ENCODE measurements at places on chromosomes 1 and 21. TPM values are rescaled to one million over a fixed set of nuclear protein-coding genes. Genes with fewer than 3 reads are reported as not detected.

The ARHGEF10L gene
- 2.0 TPM for polyA plus RNA-seq

The ADCY10 gene
- not detected for polyA plus RNA-seq

The MTMR11 gene
- polyA plus RNA-seq, result 0.91 TPM

The SPATA46 gene
- polyA plus RNA-seq, result not detected

The NT5C1A gene
- polyA plus RNA-seq, result not detected

The TNFRSF4 gene
- polyA plus RNA-seq, result 1.9 TPM

The OR2M3 gene
- not detected for polyA plus RNA-seq

The SNRNP40 gene
- polyA plus RNA-seq, result 31.7 TPM

The FTCD gene
- polyA plus RNA-seq, result 1.1 TPM

- no peak overlapping the region for H3K27ac ChIP-seq
- H3K4me3 ChIP-seq, result no peak overlapping the region
- no peaks in the 10 kb centered on the region for H3K36me3 ChIP-seq
- no peaks in the 10 kb centered on the region for H3K4me1 ChIP-seq
These were observed 171.4 kb downstream of the TGFB2 start for GRCh38 chr1:218516526-218516925.

DNA sequence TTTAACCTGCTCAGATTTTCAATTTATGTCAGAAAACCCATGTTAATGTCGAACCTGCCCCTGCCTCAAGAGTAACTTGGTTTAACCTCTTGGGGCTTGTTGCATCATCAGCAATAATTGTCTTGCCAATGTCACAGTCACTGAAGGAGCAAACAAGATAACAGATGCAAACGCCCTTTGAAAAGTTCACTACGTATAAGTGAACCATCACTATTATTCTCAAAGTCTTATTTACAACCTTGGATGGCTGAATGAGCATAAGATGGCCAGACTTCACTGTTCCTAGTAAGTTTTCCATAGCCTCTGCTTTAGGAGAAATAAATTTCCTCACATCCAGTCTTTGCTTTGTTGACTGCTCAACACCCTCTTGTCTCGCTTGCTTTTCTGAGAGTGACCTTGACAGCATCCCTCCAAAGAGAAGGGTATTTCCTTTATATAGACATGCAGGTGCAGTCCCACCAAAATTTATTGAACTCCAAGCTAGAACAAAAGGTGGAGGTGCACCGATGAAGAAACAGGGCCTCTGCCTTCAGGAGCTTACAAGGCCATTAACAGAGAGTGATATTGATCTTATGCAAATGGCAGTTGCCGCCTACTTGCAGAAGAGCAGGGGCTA, 749 bp upstream of the LRIG2 start:
- H3K27me3 ChIP-seq, result no peaks in the 10 kb centered on the region
- peaks cover 18% of the 10 kb centered on the region for H3K4me1 ChIP-seq
- peak overlapping the region; percentile 77 for H3K27ac ChIP-seq
- H3K36me3 ChIP-seq, result peaks cover 1% of the 10 kb centered on the region

DNA sequence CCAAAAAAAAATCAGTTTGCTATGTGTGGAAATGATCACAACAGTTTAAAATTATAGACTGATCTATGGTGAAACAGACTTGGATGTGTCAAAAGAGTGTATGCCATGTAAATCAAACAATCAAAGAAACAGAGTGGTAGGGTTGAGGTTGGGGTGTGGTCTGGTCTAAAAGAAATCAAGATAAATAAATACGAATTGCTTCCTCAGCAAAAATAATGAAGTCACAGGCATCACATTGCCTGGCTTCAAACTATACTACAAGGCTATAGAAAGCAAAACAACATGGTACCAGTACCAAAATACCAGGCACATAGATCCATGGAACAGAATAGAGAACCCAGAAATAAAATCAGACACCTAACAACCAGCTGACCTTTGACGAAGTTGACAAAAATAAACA, 1796.9 kb downstream of the NCAM2 start:
- no peaks in the 10 kb centered on the region for H3K4me1 ChIP-seq
- no peaks in the 10 kb centered on the region for H3K36me3 ChIP-seq
- DNase-seq, result no peak
- H3K27ac ChIP-seq, result no peak overlapping the region
- no peak overlapping the region for H3K4me3 ChIP-seq

- H3K36me3 ChIP-seq, result peaks cover 4% of the 10 kb centered on the region
- DNase-seq, result peak; percentile 46
- no peak overlapping the region for H3K4me3 ChIP-seq
- no peaks in the 10 kb centered on the region for H3K27me3 ChIP-seq
These were observed 87.2 kb downstream of the VAV3 start for GRCh38 chr1:107877745-107878144.

- H3K27me3 ChIP-seq, result no peaks in the 10 kb centered on the region
- H3K27ac ChIP-seq, result no peak overlapping the region
- H3K4me1 ChIP-seq, result peaks cover 16% of the 10 kb centered on the region
- no peaks in the 10 kb centered on the region for H3K36me3 ChIP-seq
These were observed 455.2 kb downstream of the PTPRU start for GRCh38 chr1:29691499-29691898.

DNA sequence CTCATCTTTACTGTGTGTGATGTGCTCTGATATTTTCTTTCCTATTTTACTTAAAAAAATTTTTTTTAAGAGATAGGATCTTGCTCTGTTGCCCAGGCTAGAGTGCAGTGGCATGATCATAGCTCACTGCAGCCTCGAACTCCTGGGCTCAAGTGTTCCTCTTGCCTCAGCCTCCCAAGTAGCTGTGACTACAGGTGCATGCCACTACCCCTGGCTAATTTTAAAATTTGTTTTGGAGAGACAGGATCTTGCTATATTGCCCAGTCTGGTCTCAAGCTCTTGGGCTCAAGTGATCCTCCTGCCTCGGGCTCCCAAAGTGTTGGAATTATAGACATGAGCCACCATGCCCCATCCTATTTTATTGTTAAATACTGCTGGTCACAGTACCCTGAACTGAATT, 67.4 kb downstream of the FOXD2 start:
- H3K4me1 ChIP-seq, result peaks cover 18% of the 10 kb centered on the region
- no peak overlapping the region for H3K27ac ChIP-seq
- no peak for DNase-seq
- H3K4me3 ChIP-seq, result no peak overlapping the region
- H3K27me3 ChIP-seq, result peaks cover 27% of the 10 kb centered on the region

- H3K4me1 ChIP-seq, result peaks cover 9% of the 10 kb centered on the region
- no peaks in the 10 kb centered on the region for H3K27me3 ChIP-seq
- H3K36me3 ChIP-seq, result no peaks in the 10 kb centered on the region
- no peak overlapping the region for H3K4me3 ChIP-seq
- no peak overlapping the region for H3K27ac ChIP-seq
These were observed 17.4 kb downstream of the ATP1A4 start for GRCh38 chr1:160168609-160169369.

GRCh38 chr21:30468900-30469714, 11.1 kb downstream of the KRTAP19-1 start:
- no peaks in the 10 kb centered on the region for H3K4me1 ChIP-seq
- no peak overlapping the region for H3K4me3 ChIP-seq
- no peak overlapping the region for H3K27ac ChIP-seq
- H3K27me3 ChIP-seq, result no peaks in the 10 kb centered on the region

DNA sequence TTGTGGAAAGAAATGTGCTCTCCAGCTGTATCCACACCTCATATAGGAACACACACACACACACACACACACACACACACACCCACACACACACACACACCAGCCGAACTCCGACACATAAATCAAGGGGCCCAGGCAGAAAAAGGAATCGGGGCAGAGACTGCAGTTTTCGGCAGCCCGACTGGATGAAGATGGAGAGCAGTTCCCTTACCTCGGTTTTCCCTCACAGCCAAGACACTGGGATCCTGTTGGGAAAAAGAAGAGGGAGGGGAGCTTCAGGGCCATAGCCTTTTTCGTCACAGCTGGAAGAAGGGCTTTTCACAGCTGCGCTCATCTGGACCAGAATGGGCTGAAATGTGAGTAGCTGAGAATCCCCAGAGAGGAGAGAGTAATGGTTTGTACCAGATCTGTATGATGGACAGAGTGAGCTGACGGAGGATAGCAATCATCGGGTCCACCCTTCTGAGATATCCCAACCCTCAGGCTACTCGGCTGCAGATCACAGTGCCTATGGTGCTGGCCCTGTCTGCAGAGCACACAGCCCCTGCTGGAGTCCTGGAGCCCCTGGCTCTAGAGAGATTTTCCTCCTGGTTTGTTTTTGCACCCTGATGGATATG, 37.7 kb downstream of the PIK3C2B start:
- no peaks in the 10 kb centered on the region for H3K27me3 ChIP-seq
- H3K4me1 ChIP-seq, result peaks cover 81% of the 10 kb centered on the region
- no peak overlapping the region for H3K27ac ChIP-seq
- H3K36me3 ChIP-seq, result peaks cover 1% of the 10 kb centered on the region
- H3K4me3 ChIP-seq, result no peak overlapping the region
- no peak for DNase-seq

DNA sequence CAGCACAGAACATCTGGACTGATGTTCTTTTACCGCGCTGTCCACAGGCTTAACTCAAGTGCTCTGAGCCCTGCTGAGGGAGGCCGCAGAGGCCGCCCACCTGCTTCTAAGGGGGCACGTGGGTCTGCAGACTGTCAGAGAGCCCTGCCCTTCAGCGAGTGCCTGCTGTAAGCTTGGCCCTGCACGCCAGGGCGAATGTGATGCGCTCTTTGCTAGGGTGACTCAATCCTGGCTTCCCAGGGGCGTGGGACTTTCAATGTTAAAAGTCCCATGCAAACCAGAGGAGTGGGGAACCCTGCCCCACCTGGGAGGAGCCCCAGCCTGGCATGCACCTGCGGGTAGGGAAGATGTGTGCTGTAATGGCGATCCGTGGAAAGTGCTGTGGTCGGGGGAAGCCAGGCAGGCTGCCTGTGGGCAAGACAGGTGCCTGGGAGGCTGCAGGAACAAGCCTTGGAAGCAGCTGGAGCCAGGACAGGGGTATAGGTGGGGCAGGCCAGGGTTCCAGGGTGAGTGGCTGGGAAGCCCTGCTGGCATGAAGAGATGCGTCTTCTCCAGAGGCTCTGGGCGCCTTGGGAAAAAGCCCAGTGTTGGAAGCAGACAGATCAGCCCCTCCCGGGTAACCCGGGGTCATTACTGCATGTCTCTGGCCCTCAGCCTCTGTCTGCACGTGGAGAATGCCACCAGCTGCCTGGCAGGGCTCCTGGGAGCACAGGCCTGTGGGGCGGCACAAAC, 594 bp upstream of the PANK4 start:
- peaks cover 4% of the 10 kb centered on the region for H3K36me3 ChIP-seq
- H3K4me1 ChIP-seq, result peaks cover 46% of the 10 kb centered on the region
- H3K27ac ChIP-seq, result no peak overlapping the region
- DNase-seq, result no peak

- peaks cover 3% of the 10 kb centered on the region for H3K4me1 ChIP-seq
- H3K36me3 ChIP-seq, result peaks cover 8% of the 10 kb centered on the region
- H3K27ac ChIP-seq, result no peak overlapping the region
- H3K4me3 ChIP-seq, result no peak overlapping the region
- DNase-seq, result no peak
These were observed 19.9 kb downstream of the RPL5 start for GRCh38 chr1:92851729-92852128.

DNA sequence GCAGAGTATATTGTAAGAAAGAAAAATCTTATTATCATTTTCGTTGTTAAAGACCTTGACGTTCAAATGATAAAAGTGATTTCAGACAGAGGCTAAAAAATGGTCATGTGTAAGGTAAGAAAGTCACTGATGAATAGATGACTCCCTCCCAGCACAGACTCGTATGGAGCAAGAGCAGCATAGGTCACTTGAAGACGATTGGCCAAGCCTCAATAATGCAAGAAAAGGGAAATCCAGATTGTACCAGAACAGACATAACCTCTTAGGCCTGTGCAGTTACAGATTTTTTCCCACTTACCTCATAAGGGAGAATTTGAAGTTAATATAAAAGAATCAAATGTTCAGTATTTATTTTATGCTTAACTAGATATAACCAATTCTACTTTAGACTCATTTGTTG, 16.3 kb upstream of the OLFML2B start:
- no peaks in the 10 kb centered on the region for H3K27me3 ChIP-seq
- no peaks in the 10 kb centered on the region for H3K4me1 ChIP-seq
- no peak overlapping the region for H3K27ac ChIP-seq
- no peak overlapping the region for H3K4me3 ChIP-seq
- DNase-seq, result no peak

- H3K27ac ChIP-seq, result no peak overlapping the region
- DNase-seq, result peak; percentile 25
- H3K36me3 ChIP-seq, result no peaks in the 10 kb centered on the region
These were observed 158.5 kb upstream of the FGGY start for GRCh38 chr1:59138402-59138801.

DNA sequence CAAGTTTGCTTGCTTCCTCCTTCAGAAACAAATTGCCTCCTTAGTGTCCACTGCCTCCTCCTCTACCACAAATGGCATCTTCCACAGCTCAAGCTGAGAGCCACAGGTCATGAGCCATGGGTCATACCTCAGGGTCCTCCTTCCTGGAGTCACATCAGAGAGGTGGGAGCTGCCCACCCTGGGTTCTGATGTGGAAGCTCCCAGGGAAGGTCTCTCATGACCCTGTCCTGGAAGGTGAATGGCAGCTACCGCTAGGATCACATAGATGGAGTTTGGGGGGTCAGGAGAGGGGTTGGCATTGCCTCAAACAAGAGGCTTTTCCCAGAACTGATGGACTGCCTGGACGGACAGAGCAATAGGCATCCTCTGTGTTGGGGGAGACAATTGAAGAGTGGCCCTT, 321.4 kb downstream of the MATN1 start:
- H3K27ac ChIP-seq, result no peak overlapping the region
- no peak overlapping the region for H3K4me3 ChIP-seq
- no peaks in the 10 kb centered on the region for H3K36me3 ChIP-seq
- no peaks in the 10 kb centered on the region for H3K27me3 ChIP-seq
- H3K4me1 ChIP-seq, result no peaks in the 10 kb centered on the region

- no peaks in the 10 kb centered on the region for H3K27me3 ChIP-seq
- H3K4me3 ChIP-seq, result no peak overlapping the region
- H3K27ac ChIP-seq, result no peak overlapping the region
- H3K4me1 ChIP-seq, result no peaks in the 10 kb centered on the region
- no peaks in the 10 kb centered on the region for H3K36me3 ChIP-seq
- DNase-seq, result no peak
These were observed 499.6 kb upstream of the C1orf87 start for GRCh38 chr1:60573121-60573520.

Measured in B cell (primary cell).